Epithelial cell of prostate (primary cell): ENCODE measurements at places on chromosomes 11 and 22.

DNA sequence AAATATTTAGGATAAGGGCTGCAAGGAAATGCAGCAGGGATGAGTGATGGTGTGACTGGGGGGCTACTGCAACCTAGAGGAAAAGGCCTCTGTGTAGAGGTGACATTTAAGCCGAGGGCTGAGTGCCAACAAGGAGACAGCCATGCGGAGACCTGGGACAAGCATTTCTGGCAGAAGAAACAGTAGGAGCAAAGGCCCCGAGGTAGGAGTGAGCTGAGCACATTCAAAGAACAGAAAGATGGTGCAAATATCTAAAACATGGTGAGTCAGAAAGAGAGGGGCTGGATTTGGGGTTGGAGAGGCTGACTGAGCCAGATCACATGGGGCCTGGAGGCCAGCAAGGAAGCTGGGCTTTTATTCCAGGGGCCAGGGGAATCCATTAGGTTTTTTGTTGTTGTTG, 55.1 kb upstream of the INCENP start:
- DNase-seq, result no peak

DNA sequence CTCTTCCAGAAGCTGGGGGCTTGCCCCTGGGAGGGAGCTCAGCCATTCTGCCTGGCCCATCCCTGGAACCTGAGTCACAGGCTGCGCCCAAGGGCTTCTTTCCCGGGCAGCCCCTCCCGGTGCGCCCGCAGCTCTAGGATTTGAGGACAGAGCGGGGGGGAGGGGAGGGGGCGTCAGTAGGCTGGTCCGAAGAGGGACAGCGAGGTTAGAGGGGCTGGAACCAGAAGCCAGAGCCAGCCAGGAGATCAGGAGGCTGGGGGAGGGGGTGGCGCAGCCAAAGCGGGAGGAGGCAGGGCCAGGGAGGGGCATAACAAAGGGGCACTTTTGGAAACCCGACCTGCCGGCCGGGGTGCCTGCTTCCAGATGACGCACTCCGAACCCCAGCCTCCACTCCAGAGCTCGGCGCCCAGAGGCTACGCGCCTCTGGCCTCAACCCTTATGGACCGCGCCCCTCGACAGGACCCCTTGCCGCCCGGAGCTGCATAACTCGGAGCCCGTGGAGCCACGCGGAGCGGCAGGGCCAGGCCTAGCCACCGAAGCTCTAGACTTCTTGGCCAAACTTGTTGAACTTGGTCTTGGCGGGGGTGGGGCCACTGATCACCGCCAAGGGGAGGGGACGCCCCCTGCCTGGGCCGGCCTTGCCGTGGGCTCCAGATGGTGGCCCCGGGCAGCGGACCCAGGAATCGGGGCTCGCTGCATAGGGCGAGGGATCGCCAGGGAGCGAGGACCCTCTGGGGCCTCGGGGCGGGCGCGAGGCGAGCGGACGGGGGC, 744 bp downstream of the PACSIN3 start:
- no peak for DNase-seq

DNA sequence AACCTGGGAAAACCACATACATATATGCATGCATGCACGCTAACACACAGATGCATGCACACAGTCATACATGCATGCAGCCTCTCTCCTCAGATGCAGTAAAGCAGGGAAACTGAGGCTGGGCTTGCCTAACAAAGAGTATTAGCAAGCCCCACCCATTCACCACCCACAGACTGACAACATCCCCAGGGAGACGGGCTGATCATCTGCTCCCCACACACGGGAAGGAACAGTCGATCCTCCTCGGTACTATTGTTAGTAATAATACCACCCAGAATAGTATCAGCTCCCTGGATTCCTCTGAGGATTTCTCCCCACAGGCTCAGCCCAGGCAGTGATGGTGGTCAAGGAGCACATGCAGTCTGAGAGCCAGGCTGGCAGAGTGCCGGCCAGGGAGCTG, 41.2 kb downstream of the SLC22A12 start:
- DNase-seq, result no peak

DNA sequence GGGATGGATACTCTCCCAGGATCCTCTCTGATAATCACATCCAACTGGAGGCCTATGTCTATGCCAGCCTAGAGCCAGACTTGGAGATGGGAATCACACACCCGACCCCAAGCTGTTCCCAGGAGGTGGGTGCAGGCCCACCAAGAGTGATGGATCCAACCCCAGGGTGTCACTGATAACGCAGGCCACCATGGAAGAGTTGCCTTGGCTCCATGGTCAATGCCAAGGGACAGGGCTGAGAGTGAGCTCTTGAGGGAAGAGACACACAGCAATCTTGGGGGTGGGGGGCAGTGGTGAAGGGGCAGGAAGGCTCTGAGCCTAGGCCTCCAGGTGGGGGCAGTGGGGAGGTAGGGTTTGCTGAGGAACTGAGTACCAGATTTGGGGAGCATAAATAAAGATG, 16.9 kb downstream of the TUB start:
- no peak for DNase-seq

DNA sequence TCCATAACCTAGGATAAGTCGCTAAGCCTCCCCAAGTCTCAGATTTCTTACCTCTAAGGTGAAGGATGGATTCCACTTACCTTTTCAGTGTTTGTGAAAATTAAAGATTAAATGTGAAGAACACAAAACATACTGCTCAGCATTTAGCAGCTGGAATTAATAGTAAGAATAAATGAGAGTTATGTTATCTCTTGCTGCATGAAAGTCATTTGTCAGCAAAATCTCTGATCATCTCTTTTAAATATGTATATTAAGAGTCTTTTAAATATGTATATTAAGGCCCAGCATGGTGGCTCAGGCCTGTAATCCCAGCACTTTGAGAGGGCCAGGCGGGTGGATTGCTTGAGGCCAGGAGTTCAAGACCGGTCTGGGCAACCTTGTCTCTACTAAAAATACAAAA, 72.3 kb upstream of the TTC12 start:
- DNase-seq, result no peak

DNA sequence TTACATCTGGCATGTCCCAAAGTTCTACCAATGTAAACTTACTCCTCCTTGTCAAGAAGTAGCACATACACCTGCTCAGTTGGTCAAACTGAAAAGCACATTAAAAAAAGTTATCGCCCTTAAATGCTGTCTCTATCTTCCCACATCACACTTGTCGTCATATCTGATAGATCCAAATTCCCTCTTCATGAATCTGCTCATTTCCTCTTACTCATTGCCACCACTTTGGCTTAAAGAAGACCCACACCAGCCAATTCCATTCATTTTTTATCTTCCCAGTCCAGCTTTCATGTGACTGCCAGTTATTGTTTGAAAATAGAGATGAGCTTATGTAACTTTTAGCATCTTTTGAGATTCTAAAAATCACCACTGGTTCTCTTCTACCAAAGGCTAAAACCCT, 305.9 kb upstream of the MTNR1B start:
- DNase-seq, result no peak

DNA sequence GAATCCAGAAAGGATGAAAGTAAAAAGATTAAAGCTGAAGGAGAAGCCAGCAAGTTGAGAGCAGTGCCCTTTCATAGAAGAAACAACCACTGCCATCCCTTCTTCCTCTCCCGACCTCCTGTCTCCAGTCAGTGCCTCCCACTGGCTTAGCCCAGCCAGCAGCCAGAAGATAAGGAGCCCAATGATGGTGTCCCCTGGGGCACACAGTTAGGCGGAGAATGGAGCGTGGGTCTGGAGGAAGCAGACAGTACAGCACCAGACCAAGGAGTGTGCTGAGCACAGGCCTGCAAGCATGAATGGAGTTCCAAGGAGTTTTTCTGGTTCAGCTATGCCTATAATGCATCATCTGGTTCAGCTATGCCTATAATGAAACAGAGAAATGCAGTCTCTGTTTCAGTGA, 54.3 kb upstream of the TNRC6B start:
- no peak for DNase-seq

DNA sequence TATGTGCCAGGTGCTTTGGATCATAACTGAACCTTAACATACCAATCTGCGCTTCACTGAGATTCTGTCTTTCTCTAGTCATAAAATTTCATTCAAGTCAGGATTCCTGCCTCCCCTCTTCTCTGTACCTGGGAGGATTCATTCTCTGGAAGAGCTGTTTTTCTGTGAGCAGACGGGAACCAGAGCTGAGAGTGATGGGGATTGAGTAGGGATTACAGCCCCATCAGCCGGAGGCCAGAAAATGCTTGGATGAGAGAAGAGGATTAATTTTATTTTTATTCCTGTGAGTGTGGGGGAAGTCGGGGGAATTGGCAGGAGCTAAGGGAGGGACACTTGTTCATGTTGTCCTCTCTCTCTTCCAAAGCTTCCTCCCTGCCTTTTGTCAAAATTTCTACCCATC, 4.7 kb downstream of the STX3 start:
- no peak for DNase-seq

DNA sequence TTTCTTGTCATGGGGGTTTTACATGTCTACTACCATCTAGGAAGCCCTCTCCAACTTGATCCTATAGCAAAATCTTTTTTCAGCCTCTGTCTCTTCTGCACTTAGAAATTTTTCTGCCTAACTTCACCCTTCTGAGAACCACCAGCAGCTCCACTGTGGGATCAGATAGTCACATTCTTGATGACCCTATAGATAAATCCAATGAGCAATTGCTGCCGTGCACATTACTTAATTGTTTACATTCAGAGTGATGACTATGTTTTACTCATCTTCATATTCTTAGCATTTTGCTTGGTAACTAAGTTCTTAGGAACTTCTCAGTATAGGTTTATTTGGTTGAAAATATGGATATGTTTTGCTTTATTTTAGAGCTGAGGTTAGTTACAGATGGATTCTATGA, 12.4 kb upstream of the ETS1 start:
- DNase-seq, result no peak

GRCh38 chr11:35145271-35145670, 6.3 kb downstream of the CD44 start:
- no peak for DNase-seq

- no peak for DNase-seq
Measured at GRCh38 chr11:30586251-30587144, at the start of gene MPPED2. TSS of gene MPPED2 (minus strand) at chr11:30586353. CDS start at chr11:30580373, 5,980 bp downstream.

DNA sequence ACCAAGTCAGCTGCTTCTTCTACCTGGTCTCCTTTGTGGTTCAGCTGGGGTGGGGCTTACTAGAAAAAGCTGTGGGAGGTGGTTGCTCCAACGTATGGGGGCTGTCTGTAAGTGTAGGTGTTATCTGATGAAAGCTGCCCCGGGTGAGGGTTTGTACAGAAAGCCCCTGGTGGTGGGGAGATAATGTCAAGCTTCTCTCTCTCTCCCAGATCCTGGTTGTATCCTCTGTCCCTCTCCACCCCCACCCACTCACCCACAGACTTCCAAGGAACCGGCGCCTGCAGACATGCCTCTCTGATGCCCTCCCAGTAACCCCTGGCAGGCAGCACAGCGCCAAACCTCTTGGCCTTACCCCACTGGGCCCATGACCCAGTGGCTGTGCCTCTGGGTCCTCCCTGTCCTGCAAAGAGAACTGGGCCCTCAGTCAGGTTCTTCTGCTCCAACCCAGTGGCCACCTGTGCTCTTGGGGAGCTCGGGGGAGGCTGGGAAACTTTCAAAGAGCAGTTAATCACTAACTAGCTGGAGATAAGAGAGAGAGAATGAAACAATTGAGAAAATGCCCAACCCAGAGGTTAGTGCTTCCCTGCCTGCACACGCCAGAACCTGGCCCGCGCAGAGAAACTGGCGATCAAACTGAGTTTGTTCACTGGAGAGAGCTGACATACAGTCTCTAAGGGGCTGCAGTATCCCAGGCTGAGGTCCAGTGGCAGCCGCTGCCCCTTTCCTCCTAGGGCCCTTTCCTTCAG, 20.4 kb upstream of the EHF start:
- peak; percentile 41 for DNase-seq

DNA sequence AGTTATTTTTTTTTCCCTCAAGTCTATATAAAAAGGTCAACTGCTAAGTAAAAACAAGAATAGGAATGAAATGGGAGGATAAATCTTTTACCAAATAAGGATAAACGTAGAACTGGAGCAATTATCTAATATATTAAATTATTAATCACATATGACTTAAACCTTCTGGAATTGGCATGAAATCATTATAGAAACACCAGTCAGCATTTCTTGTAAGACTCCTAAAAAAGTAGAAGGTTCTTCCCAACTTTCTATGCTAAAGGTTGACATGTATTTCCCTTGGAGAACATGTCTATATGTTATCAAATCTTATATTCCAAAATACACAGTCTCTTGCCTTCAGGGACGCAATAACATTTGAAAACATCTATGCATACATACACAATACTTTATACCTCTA, 143.2 kb downstream of the SBF2 start:
- no peak for DNase-seq

GRCh38 chr11:15073361-15074205, at the start of gene CALCB:
TSS of gene CALCB (plus strand) at chr11:15073593. CDS start at chr11:15074719, 1,126 bp downstream.
- no peak for DNase-seq

- DNase-seq, result no peak
Measured at GRCh38 chr11:44140372-44140771, 44.9 kb downstream of the EXT2 start.

DNA sequence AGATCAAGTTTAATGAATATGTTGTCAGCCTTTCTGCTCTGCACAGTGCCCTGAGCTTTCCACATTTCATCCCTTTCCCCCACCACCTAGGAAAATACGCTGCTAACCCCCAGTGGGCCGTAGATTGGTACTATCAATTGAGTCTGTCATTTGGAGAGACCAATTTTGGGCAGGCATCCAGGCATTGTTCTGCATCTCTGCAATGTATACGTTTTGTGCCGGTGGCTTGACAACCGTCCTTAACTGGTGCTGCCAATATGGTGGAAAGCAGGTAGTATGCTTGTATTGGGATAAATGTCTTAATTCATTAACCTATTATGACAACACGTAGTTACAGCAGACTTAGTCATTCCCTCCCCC, 1.3 kb downstream of the ELMOD1 start:
- DNase-seq, result no peak

- DNase-seq, result no peak
Measured at GRCh38 chr11:2537896-2538724, 93.3 kb downstream of the KCNQ1 start.

- DNase-seq, result no peak
Measured at GRCh38 chr22:24181088-24181995, at the start of gene SUSD2. TSS of gene SUSD2 (plus strand) at chr22:24181487. CDS start at chr22:24181520, 33 bp downstream.

DNA sequence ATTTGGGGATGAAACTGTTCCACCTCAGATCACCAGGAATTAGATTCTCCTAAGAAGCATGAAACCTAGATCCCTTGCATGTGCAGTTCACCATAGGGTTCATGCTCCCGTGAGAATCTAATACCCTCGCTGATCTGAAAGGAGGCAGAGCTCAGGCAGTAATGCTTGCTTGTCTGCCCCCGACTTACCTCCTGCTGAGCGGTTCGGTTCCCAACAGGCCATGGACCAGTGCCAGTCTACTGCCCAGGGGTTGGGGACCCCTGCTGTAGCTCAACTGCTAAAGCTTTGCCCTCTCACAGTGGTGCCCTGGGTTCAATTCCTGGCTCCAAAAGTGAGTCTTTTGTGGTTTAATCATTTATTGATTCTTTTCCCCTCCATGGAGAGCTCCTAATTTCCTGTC, 3.4 kb downstream of the JAML start:
- DNase-seq, result no peak

DNA sequence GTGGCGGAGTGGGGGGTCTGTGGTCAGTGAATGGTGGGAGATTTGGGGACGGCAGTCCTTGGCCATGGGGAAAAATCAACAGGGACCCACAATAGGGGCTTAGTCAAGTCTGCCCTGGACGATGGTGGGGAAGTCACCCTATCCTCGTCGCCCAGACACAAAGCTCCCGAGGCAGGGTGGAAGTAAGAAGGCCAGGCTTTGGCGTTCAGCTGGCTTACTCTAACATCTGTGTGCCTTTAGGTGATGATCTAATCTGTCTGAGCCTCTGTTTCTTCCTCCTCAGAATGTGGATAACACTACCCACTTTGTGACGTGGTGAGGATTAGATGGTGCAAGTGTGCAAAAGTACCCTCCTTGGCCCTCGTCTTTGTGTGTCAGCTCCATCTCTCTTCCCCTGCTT, 192.2 kb downstream of the ST3GAL4 start:
- DNase-seq, result no peak

- DNase-seq, result no peak
Measured at GRCh38 chr11:132032555-132032954, 662.1 kb downstream of the NTM start.
